C1 segment of cervical spinal cord (tissue), 14 donors: ENCODE measurements at places on chromosomes 3 and 15.

- no peak for DNase-seq
These were observed 83.7 kb upstream of the NEO1 start for GRCh38 chr15:72968531-72968922.

GRCh38 chr15:79858469-79858868 lies 38.3 kb downstream of the MTHFS start:
- no peak for DNase-seq

- no peak for DNase-seq
These were observed 39.9 kb downstream of the FEM1B start for GRCh38 chr15:68317281-68318007.

GRCh38 chr15:57890351-57890750 lies 175.2 kb downstream of the ALDH1A2 start:
- no peak for DNase-seq

GRCh38 chr15:51731549-51732267 lies 5.7 kb downstream of the LYSMD2 start:
- DNase-seq = no peak

- DNase-seq = no peak
These were observed 319 bp upstream of the TP63 start for GRCh38 chr3:189630767-189631372.

DNA sequence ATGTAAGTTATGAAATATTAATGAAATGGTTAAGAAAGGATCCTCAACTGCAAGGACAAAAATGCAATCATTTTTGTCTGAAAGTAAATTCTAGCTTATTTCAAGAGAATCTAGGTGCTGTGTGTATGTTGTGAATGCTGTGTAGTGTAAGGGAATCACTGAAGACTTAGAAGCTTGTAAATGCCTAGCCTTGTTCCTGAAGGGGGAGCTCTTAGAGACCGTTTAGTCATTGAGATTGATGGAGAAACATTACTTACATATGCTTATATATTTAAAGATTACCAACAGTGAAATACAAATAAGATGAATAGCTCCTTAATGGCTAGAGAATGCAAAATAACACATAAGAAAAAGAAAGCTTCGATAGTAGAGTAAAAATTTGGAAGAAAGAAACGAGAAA lies 67.9 kb downstream of the CNTN4 start:
- no peak for DNase-seq

- DNase-seq = no peak
These were observed 7.1 kb downstream of the ECE2 start for GRCh38 chr3:184282941-184283340.

GRCh38 chr3:112623213-112623612 lies 17.7 kb downstream of the CCDC80 start:
- DNase-seq = no peak

DNA sequence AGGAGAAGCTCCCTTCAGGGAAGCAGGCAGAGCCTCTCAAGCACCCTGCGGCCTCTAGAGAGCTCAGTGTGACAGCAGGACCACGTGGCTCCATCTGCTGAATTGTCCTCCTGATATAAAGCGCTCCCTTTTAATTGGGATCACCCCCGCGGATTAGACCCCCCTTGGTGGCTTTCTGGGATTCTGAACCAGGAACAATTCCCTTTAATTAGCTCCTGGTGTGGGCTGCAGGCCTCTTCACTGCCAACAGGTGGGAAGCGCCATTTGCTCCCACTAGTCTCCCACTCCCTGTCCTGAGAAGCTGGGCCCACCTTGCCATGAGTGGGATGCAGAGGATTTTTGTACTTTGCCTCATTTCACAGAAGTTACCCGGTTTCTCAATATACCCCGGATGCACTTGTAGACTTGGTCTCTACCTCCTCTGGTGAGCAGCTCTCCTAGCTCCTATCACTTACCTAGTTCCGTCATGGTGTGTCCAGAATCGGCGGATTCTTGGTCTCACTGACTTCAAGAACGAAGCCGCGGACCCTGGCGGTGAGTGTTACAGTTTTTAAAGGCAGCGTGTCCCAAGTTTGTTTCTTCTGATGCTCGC lies 592 bp downstream of the PGPEP1L start:
- DNase-seq = no peak

- DNase-seq = no peak
These were observed 337.3 kb upstream of the SGO1 start for GRCh38 chr3:20523293-20523692.

DNA sequence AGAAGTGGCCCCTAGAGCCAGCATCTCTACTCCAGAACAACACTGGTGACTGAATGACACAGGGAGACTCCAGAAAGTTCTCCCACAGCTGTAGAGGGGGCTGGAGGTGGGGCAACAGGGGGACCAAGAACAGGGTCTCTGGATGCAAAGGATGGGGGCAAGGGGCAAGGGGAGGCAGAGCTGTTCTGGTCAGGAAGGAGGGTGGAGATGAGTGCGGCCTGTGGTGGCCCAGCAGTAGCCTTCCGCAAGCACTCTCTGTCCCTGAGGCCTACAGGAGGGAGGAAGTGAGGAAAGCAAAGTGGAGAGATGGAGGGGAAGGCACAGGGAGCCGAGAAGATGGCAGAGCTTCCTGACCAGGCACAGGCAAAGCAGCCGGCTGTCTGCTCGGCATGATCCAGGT lies 56.5 kb downstream of the HOMER2 start:
- DNase-seq = no peak

- DNase-seq = no peak
These were observed 108.9 kb downstream of the ANO10 start for GRCh38 chr3:43512754-43513404.

DNA sequence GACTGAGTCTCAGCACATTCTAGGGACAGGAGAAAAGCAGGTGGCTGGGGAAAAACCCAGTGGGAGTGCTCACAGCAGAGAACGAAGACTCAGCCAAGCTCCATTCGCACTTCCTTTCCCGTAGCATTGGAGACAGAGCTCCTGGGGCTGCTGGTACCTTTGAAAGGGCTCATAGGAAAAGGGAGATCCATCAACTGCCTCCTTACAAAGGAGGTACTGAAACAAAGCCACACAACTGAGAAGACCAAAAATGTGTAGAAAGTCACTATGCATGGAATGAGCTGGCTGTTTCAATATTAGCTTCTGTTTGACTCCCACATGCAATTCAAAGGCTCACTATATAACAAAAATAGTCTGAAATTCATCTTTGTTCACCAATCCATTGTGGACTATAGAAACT lies 16.9 kb downstream of the STIMATE start:
- no peak for DNase-seq

GRCh38 chr15:75177360-75178071 lies 24.2 kb upstream of the C15orf39 start:
- no peak for DNase-seq

- no peak for DNase-seq
These were observed 112.8 kb downstream of the LPP start for GRCh38 chr3:188266562-188267274.

- no peak for DNase-seq
These were observed 74.3 kb upstream of the VGLL4 start for GRCh38 chr3:11717768-11718636.

DNA sequence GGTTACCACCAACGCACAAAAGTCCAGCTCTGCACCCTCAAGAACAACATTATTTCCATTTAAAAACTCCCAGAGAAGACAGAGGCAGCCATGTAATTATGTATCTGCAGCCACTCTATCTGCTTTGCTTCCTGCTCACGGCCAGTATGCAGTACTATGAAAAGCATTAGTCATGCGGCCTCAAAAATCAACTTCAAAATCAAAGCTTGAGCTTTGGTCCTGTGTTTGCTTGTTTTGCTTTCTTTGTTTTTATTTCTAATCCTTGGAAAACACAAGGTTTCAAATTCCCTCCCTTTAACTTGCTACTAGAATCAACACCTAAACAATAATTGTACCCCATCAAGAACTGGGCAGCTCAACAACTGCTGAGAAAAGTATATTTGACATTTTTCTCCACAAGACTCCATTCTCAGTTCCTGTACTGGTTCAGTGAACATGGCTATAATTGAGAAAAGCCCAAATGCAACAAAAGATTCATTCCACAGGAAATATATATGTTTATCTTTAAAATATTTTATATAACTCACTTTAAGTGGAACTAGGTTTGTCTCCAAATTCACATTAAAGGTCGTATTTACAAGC lies 37.6 kb downstream of the GBE1 start:
- DNase-seq = no peak

GRCh38 chr3:151476344-151477018 lies 15.6 kb upstream of the IGSF10 start:
- DNase-seq = no peak

DNA sequence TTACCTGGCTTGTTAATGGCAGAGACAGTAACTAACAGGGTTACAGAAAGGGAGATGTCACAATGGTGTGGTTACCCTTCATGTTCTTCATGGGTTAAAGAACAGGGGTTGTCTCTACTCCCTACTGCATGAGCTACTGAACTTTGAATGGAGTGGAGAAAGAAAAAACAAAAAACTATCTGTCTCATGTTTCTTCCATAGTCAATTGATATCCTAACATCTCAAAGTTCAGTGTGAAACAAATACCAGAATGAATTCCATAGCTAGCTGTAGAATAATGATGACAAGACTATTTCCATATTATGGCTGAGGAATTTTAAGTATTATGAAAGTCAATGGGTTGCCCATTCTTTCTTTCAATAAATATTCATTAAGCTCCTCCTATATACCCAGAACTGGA lies 161.3 kb upstream of the LPP start:
- DNase-seq = no peak

DNA sequence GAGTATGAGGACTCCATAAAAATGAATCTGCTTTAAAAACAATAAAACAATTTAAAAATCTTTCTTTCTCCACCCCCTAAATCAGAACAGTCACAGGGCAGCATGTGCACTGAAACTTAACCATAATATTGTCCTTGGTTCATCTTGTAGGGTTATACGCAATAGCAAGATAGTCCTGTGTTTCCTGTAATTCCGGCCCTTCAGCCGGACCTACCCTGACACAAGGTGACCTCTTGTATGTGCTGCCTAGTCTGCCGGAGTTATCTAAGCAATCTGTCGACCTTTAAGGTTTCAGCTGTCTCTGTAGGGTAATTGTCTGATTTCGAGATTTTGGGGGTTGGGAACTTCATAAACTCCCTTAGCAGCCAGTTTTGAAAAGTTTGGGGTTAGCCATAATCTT lies 99.9 kb downstream of the DHX36 start:
- DNase-seq = no peak

DNA sequence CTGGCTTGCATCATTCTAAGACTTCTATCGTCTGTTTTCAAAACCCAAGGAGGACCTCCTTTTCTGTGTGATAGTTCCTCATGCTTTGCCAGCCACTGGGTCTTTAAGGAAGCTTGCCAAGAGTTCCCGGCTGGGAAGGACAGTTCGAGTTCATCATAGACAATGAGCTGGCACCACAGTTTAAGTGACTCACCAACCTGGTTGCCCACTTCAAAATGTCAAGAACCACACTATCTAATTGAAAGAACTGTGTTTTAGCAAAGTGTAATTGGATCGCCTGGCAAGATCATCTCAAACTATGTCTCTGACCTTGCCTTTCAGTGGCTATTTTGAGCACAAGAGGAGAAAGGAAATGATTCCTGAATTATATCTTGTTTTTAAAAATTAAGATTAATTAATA lies 27.9 kb downstream of the SOX2 start:
- no peak for DNase-seq

DNA sequence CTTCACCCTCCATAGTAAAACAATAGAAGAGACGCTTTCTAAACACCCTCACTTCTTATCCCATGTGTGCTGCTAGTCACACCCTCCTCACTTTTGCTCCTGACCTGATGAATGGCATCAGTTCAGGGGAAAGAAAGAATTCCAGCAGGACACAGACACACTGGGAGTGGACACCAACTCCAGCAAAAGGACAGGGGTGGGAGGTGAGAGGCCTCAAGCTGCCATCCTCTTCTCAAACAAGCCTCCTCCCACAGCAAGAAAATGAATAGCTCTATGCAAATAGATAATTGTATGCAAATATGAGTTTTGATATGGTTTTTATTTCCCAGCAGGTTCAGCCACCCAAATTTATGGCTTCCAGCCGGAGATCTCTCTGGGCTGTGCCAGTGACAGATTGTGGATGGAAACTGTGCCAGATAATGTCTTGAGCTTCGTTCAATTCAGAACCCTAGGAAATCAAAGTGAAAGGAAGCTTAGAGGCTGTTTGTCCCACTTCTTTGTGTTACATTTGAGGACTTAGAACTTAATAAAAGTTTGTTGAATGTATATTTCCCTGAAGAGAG lies 209.3 kb upstream of the PPP2R3A start:
- no peak for DNase-seq

- no peak for DNase-seq
These were observed 18.3 kb upstream of the USF3 start for GRCh38 chr3:113714702-113715101.

- peak; percentile 16 for DNase-seq
These were observed 60.2 kb upstream of the ACP3 start for GRCh38 chr3:132256989-132257388.

GRCh38 chr3:198032039-198032936 lies 72.3 kb downstream of the LMLN start:
- DNase-seq = no peak

- DNase-seq = no peak
These were observed 15.3 kb downstream of the TNK2 start for GRCh38 chr3:195893044-195893395.

DNA sequence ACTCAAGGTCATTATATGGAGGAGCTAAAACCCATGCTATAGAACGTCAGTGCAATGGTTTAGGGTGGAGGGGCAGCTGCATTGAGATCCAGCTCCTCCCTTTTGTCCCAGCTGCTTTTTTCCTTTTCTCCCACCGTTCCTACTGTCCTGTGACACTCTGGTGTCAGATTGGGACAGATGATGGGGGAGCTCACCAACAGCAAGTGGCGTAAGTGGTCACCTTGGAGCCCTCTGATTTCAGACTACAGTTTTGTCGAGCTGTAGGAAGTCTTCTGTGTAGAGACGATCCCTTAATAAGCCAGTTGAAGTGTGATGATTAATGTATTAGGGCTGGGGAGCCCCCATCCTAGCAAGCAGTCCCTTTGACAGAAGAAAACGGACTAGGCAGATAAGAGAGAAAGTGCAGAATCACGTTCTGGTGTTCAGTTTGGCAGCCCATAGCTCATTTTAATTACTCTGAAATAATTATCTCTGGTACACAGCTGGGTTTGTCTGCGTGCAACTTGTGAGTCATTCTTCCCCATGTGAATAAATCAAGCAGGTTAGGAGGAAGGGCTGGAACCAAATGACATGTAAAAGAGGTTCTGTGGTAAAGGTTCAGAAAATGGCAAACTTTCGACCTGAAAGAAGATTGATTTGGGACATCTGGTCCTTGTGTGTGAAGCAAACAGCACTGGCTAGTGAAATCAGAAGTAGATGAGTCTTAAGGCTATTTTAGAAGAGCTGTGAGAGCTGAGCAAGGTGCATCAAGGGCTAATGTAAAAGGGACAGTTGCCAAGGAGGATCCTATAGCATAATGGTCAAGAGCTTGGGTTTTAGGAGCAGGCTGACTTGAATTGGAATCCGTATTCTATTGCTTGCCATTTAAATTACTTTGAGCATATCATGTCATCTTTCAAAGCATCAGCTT lies 241.4 kb downstream of the EDEM1 start:
- no peak for DNase-seq

DNA sequence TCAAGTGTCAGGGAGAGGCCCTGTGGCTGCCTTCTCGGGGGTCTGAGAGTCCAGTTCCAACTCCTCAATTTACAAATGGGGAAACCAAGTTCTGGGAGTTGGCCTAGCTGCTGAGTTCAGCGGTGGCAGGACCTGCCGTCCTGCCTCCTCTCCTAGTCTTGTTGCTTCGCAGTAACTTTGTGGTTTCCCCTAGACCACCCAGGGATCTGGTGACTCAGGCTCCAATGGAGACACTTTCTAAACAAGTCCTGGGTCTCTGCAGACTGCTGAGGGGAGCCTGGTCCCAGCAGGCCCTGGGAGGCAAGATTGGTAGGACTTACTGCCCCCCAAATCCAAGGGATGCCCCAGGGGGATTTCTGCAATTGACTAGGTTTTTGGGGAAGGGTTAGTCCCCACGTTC lies 83.6 kb downstream of the SMAD6 start:
- DNase-seq = no peak

GRCh38 chr3:46931631-46932331 lies 44.8 kb downstream of the CCDC12 start:
- no peak for DNase-seq
